ENCODE measurements at places on chromosomes 4 and X.

DNA sequence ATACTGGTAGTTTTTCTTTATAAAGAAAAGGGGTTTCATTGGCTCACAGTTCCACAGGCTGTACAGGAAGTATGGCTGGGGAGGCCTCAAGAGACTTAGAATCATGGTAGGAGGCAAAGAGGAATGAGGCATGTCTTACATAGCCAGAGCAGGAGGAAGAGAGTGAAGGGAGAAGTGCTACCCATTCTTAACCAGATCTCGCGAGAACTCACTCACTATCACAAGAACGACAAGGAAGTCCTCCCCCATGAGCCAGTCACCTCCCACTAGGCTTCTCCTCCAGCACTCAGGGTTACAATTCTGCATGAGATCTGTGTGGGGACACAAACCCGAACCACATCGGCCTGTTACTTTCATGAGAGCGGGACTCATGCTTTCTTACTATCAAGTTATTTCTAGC, 240.5 kb downstream of the TENM3 start:
- no peak for DNase-seq

DNA sequence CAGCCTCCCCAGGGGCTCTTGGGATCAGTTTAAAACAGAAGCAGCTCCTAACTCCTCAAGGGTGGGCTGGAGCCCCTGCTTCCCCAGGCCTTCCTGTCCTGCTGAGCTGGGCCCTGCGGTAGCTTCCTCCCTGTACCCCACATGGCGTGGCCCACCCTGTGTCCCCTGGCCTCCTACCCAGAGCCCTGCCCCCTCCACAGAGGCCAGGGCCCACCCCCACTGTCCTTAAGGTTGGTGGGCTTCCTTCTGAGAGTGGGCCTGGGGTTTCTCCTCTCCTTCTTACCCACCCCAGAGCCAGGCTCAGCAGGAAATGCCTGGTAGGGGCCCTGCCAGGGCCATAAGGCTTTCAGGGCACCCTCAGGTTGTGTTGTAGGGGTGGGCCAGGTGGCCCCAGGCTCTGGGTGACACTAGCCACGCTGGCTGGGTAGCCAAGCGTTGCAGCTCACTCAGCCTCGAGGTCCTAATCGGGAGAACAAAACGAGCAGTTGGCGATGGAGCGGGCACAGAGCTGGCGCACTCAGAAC, 11.6 kb downstream of the SH3BP2 start:
- DNase-seq, result no peak

GRCh38 chr4:119834906-119835612, 206.5 kb upstream of the PDE5A start:
- DNase-seq, result no peak

- DNase-seq, result no peak
Measured at GRCh38 chr4:171644430-171645057, 168.7 kb upstream of the GALNTL6 start.

DNA sequence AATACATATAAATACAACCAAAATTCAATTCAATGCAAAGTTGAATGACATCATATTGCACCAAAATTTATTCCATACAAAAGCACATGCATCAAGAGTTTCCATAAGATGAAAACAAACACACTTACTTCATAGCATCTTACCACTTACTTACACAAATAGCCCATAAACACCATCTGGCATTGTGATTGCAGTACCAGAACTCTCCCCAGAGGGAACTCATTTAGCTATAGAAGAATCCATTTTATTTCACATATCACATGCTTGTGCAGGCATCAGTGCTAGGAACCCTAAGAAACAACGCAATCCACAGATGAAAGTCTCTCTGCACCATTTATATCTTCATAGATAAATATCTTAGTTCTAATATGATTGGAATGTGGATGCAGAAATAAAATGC, 77.9 kb downstream of the SLC7A11 start:
- DNase-seq, result no peak

GRCh38 chr4:111635646-111636045, 509.6 kb upstream of the FAM241A start:
- no peak for DNase-seq

- no peak for DNase-seq
Measured at GRCh38 chrX:619451-619811, 11.2 kb upstream of the SHOX start.

- no peak for DNase-seq
Measured at GRCh38 chr4:26803211-26803861, 57.3 kb upstream of the STIM2 start.

GRCh38 chr4:181688872-181689271, 554.3 kb upstream of the TENM3 start:
- DNase-seq, result no peak

GRCh38 chrX:67570839-67571238, 27.0 kb downstream of the AR start:
- no peak for DNase-seq

DNA sequence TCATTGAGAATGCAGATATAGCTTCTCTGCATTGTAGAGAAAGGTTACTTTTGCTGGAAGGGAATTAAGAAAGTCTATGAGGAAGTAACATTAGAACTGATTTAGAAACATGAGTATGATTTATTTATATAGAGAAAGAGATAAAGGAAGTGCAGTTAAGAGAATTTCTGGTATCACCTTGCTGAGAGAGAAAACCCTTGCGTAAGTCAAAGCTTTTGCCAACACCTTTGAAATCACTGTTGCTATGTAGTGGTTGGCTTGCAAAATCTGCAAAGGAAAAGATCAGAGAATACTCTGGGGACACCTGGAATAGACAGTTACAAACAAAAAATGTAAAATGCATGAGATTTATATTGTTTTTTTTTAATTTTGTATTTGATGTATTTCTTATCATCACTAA, 137.3 kb upstream of the RXFP1 start:
- no peak for DNase-seq

DNA sequence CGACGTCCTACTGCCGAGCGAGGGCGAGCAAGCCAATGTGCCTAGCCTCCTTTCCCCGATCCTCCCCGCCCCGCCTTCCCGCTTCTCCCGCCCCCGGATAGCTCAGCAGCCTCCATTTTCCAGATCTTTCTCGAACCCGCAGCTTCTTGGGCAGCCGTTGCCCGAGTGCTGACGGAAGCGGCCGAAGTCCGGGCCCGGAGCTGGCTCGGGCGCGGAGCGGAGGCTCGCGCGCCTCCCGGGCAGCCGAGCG, 172 bp upstream of the HSPA4L start:
- DNase-seq, result no peak

DNA sequence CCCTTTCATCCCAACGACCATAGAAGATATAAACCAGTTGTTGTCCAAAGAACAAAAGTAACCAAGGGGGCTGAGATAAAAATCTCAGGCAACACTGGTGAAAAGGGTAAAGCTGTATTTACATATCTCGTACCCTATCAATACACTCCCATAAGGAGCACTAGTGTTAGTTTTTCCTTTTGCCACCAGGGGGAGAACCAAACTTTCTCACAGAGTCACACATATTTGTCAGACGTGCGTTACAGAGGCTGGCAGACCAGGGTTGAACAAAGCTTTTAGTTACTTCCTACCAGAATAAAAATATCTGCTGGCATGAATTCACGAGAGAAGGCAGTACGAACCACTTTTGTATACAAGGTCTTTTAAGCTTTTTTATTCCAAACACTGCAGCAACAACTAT, 88.3 kb downstream of the AMELX start:
- DNase-seq, result no peak

GRCh38 chr4:95387719-95388118, 161.1 kb downstream of the UNC5C start:
- DNase-seq, result no peak

GRCh38 chr4:10089346-10089745, 27.3 kb downstream of the WDR1 start:
- no peak for DNase-seq

DNA sequence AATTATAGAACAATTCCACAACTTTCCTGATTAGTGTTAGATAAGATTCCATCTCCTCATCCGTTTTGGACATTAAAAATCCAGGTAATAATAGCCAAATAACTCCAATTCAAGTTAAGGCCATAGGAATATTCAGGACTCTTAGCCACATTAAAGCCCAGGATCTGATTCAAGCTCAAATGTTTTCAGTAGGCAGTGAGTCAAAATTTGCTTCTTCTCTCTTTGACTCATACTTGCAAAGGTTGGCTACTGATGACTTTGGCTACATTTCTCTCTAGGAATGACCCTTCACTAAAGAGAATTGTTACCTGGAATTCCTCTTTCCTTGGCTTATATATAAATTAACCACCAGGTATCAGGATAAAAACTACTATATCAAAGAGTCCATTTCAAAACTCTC, 354.9 kb upstream of the HS3ST1 start:
- DNase-seq, result no peak

DNA sequence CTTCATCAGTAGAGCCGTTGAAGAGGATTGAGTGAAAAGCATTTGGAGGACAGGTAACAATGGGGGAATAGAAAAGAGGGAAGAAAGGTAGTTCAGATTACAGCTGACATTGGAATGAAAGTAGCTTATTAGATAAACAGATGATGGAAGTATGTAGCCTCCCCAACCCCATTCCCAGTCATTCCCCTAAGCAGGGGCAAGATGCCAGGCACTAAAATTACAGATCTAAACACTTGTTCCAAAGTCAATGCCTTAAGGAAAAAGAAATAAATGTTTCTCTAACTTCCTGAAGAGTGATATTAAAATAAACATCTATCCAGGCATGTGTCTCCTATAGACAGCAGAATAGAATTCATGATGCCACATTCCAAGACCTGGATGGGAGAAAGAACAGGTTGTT, 350.8 kb downstream of the PDGFC start:
- DNase-seq, result no peak

- DNase-seq, result no peak
Measured at GRCh38 chr4:32462944-32463343, 1742.8 kb downstream of the PCDH7 start.

- no peak for DNase-seq
Measured at GRCh38 chrX:71320126-71320525, 18.6 kb downstream of the ITGB1BP2 start.

GRCh38 chr4:7985891-7986441, 46.3 kb upstream of the AFAP1 start:
- DNase-seq, result no peak

DNA sequence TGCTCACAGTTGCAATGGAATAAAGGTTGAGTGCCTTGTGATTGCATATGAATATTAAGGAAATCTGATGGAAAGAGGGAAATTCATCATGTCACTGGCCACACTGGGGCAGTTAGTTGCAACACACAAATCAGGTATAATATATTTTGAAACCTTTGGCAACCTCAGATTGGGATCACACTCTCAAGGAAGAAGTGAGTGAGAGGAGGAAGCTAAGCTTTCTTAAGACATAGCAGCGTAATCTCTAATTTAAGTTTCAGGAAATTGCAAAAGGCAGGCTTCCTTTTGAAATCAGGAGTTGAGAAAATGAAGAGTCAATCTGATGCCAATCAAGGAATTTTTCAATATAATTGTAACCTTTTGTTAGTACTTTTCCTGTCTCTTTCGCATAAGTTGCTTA, 12.3 kb upstream of the CLTRN start:
- DNase-seq, result no peak

DNA sequence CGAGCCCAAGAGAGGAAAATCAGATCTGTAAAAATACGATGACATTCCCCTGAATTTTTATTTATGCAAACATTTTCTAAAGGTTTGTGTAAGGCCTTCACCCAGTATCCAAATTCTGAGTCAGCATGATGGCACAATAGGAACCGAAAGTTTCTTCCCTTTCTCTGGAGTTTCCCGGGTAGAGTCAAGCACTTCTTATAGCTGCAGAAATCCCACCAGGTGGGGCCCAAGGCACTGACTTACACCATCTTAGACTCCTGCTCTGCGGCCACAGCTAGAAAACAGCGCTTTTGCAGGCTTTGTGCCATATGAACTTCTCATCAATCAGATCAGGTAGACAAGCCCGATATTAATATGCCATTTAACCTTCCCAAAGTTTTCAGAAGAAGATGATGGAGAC, 13.4 kb downstream of the LEF1 start:
- no peak for DNase-seq

DNA sequence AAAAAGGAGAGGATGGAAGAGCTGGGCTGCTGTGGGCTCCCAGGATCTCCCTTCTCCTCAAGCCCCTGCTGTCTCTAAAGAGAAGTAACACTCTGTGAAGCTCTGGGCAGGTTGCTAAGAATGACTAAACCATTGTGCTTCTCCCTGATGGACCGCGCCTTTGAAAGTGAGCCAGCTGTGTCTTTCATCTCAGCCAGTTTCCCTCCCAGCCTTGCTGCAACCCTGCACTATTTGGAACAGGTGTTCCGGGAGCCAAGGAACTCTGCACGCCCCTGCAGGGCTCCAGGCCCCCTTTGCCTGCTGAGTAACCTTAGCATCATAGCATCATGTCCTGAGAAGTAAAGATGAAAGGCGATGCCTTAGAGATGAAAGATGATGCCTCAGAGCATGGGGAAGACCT, 39.7 kb downstream of the SMIM20 start:
- DNase-seq, result no peak

DNA sequence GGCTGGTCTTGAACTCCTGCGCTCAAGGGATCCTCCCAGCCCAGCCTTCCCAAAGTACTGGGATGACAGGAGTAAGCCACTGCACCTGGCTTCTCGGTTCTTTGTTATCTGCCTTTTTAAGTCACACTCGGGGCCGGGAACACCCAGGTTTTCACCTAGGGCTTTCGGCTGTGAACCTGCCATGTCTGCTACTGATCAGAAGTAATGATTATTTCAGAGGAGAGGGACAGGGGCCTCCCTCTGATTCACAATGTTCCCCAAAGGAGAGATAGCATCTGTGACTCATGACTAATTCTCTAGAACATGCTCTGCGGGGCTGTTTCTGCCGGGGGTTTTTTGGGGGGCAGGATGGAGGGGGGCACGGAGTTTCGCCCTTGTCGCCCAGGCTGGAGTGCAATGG, 26.9 kb downstream of the CRLF2 start:
- DNase-seq, result no peak

DNA sequence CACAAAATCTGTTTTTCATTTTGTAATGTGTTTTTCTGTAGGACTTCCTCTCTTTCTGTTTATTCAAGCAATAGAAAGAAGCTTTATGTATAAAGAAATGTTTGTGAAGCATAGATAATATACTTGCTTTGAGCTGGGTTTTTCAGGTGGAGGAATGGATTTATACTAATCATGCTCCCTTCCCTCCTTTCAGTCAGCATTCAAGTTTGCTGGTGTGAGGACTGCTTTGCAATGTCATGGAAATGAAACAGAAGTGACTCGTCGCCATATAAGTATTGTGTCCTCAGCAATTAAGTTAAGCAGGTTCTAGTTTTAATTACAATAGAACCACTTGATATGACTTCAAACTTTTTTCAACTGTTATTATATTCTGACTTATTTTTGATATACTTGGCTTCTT, 1447.1 kb downstream of the PCDH19 start:
- DNase-seq, result no peak

DNA sequence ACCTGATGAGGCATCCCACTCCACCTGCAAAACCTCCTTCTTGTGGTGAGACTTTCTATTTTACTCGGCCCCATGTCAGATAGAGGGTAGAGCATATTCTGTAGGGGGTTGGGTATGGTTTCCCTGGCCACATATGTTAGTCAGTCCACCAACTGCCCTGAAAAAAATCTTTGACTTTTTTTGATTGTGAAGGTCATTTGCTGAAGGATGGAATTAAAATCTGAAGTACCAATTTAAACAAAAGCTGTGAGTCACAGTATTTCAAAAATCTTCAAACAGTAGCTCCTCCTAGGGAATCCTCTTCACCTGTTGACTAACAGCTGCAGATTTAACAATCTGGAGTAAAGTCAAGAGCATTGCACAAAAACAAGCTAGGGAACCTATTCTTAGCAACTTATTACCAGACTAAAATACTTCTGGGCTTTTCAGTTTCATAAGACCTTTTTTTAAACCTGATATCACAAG, 8.0 kb upstream of the CCDC110 start:
- DNase-seq, result no peak

GRCh38 chr4:162360369-162361149, 196.8 kb upstream of the FSTL5 start:
- DNase-seq, result no peak

GRCh38 chr4:98385831-98386230, 124.6 kb downstream of the RAP1GDS1 start:
- DNase-seq, result no peak
